ENCODE measurements at places on chromosomes 1 and 21.

GRCh38 chr1:116764906-116765862, 11.0 kb downstream of the CD2 start:
- no peak for DNase-seq

DNA sequence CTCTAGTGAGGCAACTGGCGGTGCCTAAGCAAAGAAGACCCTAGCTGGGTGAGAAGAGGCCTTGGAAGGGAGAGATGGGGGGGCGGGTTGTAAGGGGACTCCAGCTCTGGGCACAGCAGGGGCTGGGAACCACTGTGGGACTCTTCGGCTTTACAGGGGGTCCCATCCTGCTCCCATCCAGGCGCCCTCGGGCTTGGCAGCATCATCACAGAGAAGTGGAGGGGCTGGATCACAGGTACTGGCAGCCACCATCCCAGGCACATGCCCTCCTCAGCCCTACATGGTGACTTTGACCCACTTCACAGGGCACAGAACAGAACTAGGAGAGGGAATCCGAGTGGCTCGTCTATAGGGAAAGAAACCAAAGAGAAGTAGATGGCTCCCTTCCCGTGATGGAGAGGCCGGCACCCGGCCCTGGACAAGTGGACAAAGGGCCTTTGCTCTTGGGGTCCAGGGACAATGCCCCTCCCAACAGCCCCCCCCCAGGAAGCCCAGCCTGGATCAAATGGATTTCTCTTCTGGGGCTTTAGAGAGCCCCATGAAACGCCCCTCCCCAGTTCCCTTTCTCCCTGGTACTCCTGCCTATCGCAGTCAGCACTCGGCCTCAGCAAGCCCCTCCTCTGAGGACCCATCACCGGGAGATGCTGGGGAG, 54.0 kb upstream of the ECE1 start:
- DNase-seq: no peak

DNA sequence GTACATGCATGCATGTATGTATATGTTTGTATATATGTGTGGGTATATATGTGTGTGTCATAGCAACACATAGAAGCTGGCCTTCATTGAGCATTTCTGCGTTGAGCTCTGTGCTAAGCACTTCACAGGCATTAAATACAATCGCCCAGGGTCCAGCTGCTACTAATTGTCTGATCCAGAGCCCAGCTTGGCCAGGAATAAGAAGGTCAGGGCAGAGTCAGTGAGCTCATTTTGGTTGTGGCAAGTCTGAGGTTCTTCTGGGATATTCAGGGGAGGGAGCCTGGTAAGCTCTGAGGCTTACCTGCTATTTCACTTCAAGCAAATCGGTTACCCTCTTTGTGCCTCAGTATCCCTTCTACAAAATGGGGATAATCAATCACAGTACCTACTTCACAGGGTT, 59.6 kb downstream of the FOXO6 start:
- no peak for DNase-seq

DNA sequence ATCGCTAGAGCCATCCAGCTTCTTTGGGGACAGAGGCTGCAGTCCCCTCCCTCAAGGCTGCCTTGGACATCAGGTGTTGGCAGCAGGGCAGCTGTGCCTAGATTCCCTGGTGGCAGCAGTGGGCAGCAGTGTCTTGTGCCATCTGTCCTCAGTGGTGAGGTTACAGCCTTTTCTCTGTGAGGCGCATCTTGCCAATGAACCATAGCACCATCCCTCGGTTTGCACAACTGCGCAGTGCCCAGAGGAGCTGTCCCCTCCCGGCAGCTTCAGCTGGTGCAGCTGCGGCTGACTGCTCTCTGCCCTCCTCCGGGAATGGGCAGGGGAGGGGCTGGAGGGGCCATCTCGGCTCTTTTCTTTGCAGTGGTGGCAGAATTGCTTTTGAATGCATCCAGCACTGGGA, 59.0 kb upstream of the C8B start:
- DNase-seq: no peak

GRCh38 chr1:156905651-156906050, 12.1 kb downstream of the PEAR1 start:
- no peak for DNase-seq

- DNase-seq: no peak
Observed at GRCh38 chr1:1623631-1624442, 8.1 kb upstream of the MMP23B start.

DNA sequence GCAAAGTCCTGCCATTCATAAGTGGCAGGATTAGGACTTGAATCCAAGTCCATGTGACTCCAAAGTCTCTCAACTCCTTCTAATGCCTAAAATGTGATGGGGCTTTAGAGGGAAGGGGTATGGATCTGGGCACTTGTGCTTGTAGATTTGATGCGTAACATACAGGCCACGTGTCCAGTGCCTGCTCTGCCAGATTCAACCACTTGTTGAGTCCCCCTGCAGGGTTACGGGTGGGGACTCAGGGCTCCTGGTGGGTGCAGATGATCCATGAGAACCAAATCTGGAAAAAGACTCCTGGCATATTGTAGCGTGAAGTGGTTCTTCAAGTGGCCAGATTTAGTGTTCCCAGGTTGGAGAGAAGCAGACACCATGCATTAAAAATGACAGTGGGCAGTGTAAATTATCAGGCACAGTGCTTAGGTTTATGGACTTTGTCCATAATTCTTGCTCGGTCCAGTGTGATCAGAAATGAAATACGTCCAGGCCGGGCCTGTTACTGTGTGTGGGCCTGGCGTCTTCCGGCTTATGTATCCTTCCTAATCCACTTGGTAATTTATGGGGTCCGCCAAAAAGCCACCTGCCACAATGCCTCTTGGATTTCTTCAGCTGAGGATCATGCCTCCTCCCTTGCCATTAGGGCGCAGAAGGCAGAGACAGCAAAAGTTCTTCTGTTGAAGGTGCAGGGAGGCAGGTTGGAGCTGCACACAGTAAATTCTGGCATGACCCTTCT, 51.2 kb upstream of the LRP8 start:
- DNase-seq: no peak

- DNase-seq: no peak
Observed at GRCh38 chr1:226308166-226308722, 720 bp downstream of the LIN9 start.

DNA sequence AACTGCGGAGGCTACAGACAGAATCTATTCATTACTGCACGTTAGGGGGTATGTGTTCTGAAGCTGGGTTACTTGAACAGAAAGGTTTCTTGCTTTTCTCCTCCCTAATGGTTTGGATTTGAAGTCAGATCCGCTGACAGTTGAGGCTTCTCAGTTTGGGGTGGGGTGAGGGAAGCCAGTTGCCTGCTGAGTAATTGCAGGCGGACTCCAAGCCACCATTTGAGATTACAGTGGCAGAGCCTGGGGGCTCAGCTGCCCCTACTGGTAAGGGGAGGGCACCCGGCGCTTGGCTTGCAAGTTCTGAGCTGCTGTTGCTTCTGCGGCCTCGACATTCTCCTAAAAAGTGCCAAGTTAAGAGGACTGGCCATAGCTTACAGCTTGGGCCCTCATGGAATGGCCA, 2.0 kb downstream of the GRHL3 start:
- no peak for DNase-seq

- no peak for DNase-seq
Observed at GRCh38 chr1:181562395-181562794, 79.1 kb downstream of the CACNA1E start.

DNA sequence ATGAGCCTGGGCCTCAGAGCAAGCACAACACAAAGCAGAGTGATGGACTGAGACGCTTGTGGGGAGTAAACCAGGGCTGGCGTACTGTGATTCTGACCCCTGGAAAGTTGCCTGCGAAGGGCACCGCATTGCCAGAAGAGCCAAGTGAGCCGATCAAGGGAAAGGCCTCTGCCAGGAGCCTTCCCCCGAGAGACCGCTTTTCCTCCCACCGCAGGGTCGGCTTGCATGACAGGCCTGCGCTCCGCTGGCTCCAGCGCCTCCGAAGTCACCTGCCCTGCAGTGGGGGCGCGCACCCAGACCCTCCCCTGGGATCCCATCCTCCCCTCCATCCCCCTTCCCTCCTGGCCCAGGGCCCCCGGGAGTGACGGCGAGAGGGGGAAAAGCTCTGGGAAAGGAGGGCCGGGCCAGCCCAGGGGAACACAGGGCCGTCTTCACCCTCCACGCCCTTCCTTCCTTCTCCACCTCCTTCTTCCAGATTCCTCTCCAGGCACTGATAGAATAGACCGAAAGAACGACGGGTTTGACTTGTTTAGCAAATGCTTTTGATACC, 165.0 kb downstream of the TRIM33 start:
- no peak for DNase-seq

DNA sequence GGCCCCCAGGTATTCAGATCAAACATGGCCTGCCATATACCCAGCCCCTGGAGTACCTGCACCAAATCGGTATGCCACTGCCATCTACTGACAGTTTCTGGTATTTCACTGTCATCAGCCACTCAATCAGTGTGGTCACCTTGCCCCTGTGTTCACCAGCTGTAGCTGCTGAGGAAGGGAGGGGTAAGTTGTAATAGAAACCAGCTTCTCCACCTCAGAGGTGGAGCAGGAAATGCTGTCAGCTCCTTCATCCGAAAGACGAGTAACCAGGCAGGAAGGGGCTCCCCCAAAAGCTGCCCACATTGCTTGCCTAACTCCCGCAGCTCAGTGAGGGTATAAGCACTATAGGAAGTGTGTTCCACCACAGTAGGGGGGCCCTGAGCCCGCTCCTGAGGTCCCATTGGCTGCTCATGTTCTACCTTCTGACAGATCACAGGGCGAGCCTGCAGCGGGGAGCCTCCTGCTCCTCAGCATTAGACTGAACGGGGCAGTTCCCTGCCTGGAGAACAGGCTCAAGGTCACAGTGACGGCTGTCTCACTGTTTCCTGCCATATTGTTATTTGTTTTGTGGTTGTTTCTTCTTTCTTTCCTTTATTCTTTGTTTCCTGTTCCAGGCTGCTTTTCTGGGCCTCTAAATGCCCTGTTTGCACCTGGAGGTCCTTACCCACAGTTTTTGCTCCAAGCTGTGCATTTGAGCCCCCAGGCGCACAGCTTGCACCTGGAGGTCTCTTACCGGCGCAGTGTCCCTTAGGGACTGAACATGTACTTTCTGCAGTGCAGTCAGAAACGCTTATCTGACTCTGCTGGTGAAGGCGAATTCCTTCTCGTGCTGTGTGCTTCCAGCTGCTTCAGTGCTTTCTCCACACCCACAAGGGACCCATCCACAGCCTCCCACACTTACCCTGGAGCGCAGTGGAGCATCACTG, 1638.3 kb downstream of the MRPL39 start:
- DNase-seq: peak; percentile 56

DNA sequence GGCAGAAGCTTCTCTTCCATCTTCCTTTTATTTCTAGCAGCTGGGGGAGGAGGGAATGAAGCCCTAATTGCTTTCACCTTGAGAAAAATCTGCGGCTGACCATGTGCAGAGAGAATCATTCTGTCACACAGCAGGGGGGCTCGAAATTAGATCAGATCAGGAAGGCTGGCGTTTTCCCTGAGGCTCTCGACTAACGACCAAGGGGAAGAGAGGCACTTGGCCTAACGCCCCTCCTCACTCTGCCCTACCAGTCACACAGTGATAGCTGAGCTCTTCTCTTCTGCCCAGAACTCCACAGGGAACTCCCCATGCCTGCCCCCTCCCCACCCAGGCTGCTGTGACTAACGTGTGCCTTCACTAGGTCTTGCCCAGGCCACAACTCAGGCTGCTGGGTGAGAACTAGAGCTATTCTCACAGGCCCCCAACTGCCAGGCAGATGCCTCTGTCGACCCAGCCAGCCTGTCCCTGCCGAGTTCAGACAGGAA, 26.5 kb upstream of the KHDRBS1 start:
- no peak for DNase-seq

GRCh38 chr1:28518745-28519341, 13.0 kb downstream of the RCC1 start:
- no peak for DNase-seq

GRCh38 chr1:39832294-39832693, 43.6 kb upstream of the BMP8B start:
- no peak for DNase-seq

- no peak for DNase-seq
Observed at GRCh38 chr1:197093226-197093885, 26.3 kb upstream of the F13B start.

DNA sequence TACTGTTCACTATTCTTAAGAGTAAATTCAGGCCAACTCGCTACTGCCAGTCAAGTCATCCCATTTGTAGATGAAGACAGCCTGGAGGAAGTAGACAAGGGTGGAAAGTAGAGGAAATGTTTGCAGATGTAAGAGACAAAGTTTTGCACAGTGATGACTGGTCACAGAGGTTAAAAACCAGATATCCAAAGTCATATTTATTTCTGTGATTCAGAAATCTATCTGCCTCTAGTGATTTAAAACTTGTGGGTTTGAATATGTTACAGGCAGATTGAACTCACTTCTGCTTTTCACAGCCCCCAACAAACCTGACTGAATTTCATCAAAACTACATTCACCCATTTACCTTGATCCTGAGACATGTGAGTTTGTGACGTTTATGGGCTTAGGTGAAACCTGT, 484.7 kb upstream of the C1orf87 start:
- DNase-seq: no peak

GRCh38 chr1:54280651-54281050, 80.7 kb downstream of the MRPL37 start:
- DNase-seq: no peak

DNA sequence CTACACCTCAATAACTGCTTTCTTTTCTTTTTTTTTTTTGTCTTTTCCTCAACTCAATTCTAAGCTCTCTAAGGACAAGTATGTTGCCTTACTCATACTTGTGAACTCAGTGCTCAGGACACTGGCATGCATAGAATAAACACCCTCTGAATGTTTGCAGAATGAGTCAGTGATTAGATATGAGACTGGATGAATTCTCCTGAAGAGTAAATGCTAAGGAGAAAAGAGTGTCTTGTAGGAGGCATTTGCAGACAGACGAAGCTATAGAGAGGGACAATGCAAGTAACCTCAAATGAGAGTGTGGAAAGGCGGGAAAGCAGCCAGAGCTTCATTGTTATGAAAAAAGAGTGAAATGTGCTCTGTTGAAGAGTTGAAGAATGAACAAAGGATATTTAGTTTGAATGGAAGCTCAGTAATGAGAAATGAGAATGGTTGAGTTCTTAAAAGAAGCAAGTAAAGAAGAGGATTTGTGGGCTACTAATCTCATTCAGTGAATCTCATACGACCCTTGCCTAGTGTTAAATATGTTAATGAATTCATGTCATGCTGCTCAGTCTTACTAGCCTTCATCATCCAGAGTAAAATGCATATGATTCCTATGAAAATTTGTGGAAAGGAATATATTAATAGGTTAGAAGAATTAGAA, 166.1 kb upstream of the DPYD start:
- DNase-seq: no peak

- DNase-seq: no peak
Observed at GRCh38 chr1:85681087-85681486, 27.1 kb downstream of the ZNHIT6 start.

GRCh38 chr1:216458812-216459211, 35.6 kb upstream of the USH2A start:
- no peak for DNase-seq
